Activated T-helper 2 cell treated with anti-CD3 and anti-CD28 coated beads, Interferon-gamma antibody, Interleukin-2, Interleukin-4, amounts not matched to agents 10 μg/mL and 5 μg/mL and 100 μg/mL, durations not matched to agents 14 hours and 24 hours and 36 hours (primary cell): ENCODE measurements at places on chromosomes 1 and 21.

GRCh38 chr1:187513190-187513589 is 684.4 kb downstream of the PLA2G4A start:
- DNase-seq = no peak

DNA sequence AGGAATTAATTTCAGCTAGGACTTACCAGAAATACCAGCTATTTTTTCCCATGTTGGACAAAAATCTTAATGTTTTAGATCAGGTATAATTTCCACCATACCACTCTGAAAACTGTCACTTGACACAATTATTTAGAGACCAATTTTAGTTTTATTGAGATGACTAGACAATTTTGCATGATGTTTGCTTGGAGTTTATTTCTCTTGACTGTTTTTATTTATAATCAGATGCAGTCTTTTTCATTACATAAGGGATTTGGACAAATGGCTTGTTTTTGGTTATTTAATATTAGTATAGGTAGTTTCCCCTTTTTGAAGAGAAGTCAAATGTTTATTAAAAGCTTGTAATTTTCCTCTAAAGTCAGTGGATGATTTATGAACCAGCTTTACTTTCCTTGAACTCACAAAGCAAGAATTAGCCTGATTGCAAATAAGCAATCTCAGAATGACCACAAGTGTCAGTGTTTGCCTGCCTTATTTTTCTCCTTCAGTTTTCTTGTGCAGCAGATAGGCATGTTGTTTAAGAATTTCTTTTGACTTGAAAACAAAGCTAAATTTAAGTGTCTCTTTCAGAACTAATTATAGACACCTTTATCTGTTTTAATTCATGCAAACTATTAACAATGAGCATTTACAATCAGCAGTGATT is 3.8 kb upstream of the B3GALT2 start:
- no peak for DNase-seq

- DNase-seq = no peak
Observed at GRCh38 chr1:224159541-224159940, 23.5 kb upstream of the DEGS1 start.

DNA sequence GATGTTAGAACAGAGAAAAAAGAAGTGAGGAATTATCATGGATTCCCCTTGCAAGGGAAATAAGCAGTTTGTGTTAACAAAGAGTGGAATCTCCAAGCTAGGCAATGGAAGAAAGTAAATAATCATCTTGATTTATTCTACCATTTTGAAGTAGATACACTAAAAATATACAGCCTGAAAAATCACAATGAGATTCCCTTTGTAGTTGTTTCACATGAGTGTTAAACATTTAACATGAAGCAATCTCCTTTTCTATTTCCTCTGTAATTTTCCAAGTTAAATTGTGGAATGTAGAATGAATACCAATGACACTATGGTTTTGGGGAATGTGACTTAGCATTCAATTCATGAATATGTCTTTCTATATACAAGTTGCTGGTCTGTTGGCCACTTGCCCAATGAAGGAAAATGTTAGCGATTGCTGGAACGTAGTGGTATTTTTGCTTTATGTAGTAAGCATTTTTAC is 5.7 kb downstream of the TGFB2 start:
- DNase-seq = no peak

DNA sequence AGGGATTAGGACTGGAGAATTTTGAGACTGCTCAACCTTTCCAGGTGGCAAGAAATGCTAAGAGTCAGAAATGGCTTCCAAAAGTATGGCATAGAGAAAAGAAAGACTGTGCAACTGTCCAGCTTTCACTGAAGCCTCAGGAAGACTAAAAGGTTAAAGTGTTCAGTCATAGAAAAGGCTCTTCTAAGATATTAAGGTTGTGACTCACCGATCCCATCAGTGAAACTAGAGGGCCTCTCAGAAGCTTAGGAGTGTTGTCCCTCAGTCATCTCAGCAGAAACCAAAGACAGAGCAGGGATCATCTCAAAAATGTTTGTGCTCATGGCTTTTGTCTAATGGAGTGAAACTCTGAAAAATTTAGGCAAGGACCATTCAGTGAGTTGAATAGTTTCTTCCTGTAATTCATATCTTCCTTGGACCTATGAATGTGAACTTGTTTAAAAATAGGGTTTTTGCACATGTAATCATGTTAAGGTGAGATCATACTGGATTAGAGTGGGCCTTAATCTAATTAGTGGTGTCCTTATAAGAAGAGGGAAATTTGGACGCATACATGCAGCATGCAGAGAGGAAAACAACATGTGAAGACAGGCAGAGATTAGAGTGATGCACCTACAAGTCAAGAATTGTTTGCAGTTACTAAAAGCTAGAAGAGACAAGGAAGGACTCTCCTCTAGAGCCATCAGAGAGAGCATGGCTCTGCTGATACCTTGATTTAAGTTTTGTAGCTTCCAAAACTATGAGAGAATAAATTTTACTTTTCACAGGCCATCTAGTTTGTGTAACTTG is 71.3 kb downstream of the RPE65 start:
- no peak for DNase-seq

DNA sequence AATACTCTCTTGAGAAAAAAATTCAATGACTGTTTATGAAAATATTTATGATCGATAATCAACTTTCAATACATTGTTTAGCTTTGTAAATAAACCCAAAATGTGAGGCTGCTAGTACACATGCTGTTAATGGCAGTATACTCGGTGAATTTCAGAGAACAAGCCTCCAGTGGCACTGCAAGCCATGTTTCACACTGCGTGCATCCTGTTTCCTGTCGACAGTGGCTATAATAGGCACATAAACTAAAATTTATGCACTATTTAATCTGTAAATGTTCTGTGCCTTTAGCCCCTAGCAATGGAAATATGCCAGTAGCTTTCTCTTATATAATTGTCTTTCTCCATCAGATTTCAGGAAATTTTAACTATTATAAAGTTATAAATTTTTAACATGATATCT is 26.3 kb upstream of the RGS18 start:
- DNase-seq = no peak
